GM12878 (cell line): ENCODE measurements at places on chromosomes 6 and 20. TPM values are rescaled to one million over a fixed set of nuclear protein-coding genes. Genes with fewer than 3 reads are reported as not detected.

The GTSF1L gene
- polyA plus RNA-seq = 0.74 and 1.00 TPM in 2 replicates

- no peak for DNase-seq
These were observed 170.5 kb upstream of the RGS17 start for GRCh38 chr6:153301602-153302001.

DNA sequence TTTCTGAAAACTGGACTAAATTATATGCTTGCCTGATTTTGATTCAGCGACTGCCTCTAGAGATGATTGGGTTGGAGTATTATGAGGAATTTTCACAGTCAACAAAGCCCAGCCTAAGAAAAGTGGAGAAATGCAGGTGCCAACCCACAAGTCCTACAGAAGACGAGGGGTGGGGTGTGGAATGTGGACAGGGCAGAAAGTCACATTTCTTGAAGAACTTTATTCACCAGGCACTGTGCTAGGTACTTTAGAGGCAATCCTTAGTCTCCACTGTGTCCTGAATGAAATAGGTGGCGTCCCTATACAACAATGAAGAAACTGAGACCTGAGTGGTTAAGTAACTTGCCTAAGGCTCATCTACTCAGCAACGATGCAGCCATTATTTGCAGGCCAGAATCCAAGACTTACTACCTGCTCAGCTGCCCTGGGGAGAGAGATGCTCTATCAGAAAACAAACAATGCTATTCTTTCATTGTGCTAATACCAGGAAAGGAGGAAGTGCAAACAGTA lies 106.3 kb downstream of the RNF144B start:
- no peak for DNase-seq

The PDYN gene
- polyA plus RNA-seq = not detected in 2 replicates

GRCh38 chr6:159639721-159640120 lies 53.3 kb downstream of the SOD2 start:
- DNase-seq = no peak

DNA sequence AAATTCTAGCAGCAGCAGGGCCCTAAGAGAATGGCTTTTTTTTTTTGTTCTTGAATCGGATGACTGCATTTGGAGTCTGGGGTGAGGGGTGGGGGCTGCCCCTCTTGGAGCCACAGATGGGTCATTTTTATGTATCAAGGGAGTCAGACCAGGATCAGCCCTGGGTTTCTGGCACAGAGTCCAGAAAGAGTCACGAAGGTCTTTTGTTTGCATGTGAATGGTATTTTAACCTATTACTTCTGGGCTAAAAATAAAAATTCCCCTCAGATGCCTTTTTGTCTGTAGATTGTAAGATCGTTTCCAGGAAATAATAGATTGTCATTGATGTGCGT lies 72.5 kb downstream of the PHACTR3 start:
- no peak for DNase-seq

The MCUR1 gene
- 18.1 and 36.1 TPM in 2 replicates for polyA plus RNA-seq

The TRIM27 gene
- polyA plus RNA-seq = 57.5 and 59.1 TPM in 2 replicates

The RING1 gene
- 5.4 and 6.2 TPM in 2 replicates for polyA plus RNA-seq

The ZBTB46 gene
- polyA plus RNA-seq = 0.13 and 0.21 TPM in 2 replicates

GRCh38 chr6:70709826-70710225 lies 42.1 kb downstream of the SMAP1 start:
- no peak for DNase-seq
